ENCODE measurements at places on chromosomes 5 and 9.
A peak's percentile ranks its signal among the peaks of the same experiment; 100 is the strongest.

DNA sequence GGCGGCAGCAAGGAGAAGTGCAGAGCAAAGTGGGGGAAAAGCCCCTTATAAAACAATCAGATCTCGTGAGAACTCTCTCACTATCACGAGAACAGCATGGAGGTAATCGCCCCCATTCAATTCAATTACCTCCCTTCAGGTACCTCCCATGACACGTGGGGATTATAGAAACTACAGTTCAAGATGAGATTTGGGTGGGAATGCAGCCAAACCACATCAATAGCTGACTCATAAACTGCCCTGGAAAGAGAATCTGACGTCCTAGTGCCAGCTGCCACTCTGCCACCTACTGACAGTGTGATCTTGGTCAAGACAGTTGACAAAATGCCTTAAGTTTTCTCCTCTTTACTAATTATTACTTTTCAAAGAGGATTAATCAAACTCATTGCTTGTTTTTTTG, 128.3 kb downstream of the GPBP1 start:
- peak; percentile 17 for DNase-seq

DNA sequence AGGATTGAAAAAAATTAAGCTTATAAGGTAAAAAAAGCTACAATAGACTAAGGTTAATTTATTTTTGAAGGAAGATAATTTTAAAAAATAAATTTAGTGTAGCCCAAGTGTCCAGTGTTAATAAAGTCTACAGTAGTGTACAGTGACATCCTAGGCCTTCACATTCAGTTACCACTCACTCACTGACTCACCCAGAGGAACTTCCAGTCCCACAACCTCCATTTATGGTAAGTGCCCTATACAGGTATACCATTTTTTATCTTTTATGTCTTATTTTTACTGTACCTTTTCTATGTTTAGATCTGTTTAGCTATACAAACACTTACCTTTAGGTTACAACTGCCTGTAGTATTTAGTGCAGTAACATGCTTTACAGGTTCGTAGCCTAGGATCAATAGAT, 79.8 kb upstream of the ZNF462 start:
- DNase-seq = no peak

DNA sequence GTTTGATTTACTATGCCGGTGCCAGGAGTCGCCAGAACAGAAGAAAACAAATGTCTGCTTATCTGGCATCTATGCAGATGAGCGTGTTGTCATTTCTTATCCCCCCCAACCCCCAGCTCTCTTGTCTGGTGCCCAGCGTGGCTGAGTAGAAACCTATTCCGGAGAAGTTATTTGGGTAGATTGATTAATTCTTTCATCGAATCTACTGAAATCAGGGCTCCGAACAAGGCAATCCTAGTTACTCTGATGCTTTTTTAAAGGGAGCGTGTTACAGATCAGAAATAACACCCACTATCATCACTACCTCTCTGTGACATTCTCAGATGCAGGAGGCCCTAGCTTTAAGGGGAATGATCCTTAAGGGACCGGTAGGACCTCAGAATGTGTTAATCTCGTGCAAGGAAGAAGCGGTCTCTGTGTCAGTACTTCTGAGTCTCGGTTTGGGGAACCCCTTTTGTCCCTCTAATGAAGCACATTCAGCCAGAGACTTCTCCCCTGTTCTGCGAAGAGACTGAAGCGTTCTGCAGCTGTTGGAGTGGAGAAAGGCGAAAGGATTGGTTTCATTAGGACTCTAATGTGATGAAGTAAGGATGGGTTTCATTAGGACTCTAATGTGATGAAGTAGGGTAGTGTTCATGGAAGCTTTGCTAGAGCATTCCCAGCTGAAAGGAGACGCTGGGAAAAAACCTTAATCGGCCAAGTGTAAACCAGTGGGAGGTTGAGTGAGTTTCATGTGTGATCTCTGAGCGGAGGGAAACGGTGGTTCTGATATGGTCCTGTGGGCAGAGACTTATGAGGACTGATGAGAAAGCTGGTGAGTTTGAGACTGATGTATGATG, 1.5 kb downstream of the PIP5K1B start:
- DNase-seq = no peak

DNA sequence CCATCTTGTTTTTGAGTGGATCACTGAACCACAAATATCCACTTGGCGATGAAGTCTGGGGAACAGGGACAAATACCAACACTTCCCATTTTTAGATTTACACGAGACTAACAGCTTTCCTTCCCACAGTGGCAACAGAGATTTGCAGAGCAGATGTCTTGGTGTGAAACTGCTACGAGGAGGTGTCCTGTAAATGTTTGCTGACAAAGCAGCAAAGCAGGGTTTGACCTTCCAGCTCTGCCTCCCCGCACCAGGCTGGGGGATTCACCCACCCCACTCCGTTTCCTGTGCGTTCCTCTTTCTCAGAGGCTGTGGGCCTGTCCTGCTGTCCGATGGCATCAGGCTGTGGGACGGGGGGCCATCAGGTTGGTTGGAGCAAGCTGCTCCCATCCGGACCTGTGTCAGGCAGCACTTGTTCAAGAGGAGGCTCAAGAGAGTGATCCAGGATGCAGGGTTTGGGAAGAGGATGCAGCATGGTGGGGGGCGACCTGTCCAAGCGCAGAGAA, 693 bp upstream of the RGS3 start:
- DNase-seq = no peak

DNA sequence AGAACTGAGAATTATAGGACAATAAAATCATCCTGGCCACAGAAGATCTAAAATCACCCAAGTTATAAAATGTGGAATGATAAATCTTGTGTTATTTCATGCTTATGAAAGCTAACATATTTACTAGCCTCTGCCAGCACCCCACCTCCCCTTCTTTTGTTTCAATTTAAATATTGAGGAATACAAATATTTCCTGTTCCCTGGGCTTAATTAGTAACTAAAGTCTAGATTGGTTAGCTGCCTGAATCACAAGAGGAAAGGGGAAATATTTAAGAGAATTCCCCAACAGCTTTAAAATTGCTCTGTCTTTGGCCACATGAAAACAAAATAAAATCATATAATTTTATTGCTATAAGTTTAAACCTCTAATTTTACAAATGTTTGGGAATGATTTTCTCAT, 287.0 kb downstream of the PRELID2 start:
- no peak for DNase-seq

DNA sequence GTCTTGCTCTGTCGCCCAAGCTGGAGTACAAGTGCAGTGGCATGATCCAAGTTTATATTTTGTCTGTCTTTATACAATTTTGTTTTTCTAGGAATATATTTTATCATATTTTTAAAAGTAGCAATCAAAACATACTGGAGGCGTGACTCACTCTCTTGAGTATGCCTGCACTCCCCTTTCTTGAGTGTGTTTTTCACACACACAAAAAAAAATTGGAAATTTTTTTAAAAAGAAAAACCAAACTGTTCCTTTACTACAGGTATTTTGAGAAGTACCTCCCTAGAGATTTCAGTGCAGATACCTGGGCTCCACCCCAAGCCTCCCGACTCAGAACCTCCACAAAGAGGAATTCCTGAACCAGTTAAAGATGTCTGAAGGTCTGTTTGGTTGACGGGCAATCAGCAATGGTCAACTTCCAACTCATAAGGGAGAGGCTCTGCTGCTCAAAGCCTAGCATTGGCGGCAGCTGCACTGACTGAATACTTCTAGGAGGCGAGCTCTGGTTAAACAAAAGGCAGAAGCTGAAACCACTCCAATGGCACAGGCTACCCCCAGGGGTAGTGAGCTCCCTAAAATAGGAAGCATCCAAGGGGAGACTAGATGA, 27.4 kb downstream of the PDE6A start:
- DNase-seq = no peak

DNA sequence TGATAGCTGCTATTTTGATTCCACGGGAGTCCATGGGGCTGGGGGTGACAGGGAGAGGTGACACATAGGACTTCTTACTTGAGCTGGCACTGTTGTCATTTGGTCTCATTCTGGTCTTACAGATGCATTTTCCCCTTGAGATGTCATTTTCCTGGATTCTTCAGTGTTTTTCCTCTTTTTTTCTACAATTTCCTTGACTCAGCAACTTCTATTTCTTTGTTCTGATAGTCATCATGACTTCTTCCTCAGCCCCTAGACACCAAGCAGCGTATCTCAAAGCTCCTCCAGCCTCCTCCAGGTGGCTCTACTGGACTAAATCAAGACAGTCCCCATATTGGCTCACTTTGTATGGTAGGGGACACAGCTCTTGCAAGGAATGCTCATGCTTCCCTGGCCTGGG, 16.5 kb downstream of the LVRN start:
- DNase-seq = no peak

Data from stimulated activated CD8-positive, alpha-beta memory T cell treated with anti-CD3 and anti-CD28 coated beads, Interleukin-12 subunit alpha, Interleukin-12 subunit beta, amount 100 ng/mL, for 1 hour (primary cell).